OCI-M1 (cell line): ENCODE measurements at places on chromosomes 5 and 9.

DNA sequence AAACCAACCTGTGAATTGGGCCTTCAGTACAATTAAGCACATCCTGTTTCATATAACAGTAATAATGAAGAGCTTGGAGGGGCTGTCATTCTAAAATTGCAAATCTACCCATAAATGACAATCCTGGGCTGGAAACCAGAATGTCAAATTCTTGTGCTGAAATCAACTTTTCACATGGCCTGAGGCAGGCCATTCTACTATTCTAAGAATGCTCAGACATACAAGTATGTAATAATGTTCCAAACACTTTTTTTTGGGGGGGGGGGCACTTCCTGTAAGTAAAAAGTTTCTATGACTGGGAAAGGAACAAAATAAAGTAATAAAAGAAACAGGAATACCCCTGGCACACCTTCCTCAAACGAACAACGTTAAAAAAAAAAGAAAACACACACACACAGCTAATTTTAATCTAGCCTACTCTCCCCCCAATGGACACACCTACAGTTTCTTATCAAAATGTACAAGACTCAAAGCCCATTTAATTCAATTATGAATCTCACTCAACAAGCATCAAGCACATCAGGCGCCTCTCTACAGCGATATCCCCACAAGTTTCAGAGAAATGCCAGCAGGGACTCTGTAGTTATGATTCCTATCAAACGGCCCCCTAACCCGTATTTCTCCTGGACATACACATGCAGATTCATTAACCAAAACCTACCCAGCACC lies 1.4 kb downstream of the ETF1 start:
- DNase-seq, result peak; percentile 50

- no peak for DNase-seq
These were observed 36.0 kb downstream of the SH3GL2 start for GRCh38 chr9:17614903-17615302.

- no peak for DNase-seq
These were observed 149.8 kb downstream of the MACIR start for GRCh38 chr5:103408408-103408807.

- DNase-seq, result no peak
These were observed 138.8 kb downstream of the LIFR start for GRCh38 chr5:38417658-38418017.

GRCh38 chr5:66242050-66242715 lies 98.1 kb downstream of the SREK1 start:
- no peak for DNase-seq

GRCh38 chr5:67115246-67115645 lies 81.4 kb downstream of the CD180 start:
- no peak for DNase-seq

DNA sequence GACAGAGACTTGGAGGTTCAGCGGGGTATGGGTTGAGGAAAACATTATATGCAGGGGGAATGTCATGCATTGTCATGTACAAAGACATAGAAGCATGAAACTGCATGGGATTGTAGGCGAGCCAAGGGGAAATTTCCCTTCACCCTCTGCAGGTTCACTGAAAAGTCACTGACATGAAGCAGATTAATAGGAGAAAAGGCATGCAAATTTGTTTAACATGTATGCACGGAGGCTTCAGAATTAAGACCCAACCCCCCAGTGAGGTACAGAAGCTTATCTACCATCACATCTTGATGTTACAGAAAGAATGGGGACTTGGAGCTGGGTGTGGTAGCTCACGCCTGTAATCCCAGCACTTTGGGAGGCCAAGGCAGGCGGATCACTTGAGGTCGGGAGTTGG lies 18.5 kb downstream of the NIM1K start:
- DNase-seq, result no peak

DNA sequence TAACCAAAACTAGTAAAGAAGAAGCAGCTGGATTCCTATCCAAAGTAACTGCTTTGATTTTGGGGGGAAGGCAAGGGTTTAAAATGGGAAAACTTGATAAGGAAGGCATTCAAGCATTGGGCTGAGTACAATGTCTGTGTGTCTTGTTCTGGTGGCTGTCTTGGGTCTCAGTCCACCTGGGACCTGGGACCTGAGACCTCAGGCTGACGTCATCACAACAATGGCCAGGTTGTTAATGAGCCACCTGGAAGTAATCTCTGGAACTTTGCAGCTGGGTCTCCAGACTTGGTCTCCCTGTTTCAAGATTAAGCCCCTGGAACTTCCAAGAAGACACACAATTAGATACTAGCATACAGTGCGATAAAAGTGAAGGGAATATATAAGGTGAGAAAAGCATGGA lies 157.5 kb downstream of the PIK3R1 start:
- DNase-seq, result no peak

DNA sequence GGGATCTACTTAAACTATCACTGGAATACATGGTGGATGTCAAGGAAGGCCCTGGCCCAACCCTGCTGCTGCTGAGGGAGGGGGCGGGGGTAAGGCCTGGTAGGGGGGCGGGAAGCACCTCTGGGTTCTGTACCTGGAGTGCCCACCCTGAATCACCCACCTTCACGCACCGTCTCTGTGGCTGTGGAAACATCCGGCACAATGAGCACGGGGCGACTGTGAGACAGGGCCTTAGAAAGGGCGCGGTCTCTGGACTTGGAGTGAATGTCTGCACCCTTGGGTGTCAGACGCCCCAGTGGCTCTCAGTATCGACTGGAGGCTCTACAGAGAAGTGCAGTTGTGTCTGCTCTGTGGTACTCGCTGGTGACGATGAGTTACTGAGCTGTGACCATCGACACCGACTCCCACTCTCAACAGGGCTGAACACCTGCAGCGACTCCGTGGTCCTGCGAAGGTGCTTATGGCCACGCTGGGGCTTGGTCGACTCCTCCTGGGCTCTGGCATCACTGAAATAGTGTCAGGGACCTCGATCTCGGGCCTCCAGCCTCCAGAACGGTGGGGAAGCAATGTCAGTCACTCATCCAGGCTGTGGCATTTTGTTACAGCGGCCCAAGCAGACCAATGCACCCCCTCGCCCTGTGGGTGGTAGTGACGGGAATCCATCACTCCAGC lies 25.5 kb upstream of the SLC6A19 start:
- no peak for DNase-seq

DNA sequence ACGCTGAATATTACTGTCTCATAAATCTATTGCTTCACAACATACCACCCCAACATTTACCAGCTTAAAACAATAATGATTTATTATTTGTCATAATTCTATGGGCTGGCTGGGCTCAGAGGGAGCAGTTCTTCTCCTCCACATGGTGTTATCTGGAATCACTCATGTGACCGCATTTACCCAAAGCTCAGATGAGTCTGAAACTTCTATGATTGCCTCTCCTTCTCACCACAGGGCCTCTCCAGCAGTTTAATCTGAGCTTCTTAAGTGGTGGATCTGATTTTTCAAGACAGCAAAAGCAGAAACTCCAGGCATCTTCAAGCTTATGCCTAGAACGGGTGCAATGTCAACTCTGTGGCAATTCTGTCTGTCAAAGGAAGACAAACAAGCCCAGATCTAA lies 210.3 kb upstream of the ADRA1B start:
- DNase-seq, result peak; percentile 68

- DNase-seq, result no peak
These were observed 1.4 kb downstream of the ADAMTS12 start for GRCh38 chr5:33890131-33891032.

DNA sequence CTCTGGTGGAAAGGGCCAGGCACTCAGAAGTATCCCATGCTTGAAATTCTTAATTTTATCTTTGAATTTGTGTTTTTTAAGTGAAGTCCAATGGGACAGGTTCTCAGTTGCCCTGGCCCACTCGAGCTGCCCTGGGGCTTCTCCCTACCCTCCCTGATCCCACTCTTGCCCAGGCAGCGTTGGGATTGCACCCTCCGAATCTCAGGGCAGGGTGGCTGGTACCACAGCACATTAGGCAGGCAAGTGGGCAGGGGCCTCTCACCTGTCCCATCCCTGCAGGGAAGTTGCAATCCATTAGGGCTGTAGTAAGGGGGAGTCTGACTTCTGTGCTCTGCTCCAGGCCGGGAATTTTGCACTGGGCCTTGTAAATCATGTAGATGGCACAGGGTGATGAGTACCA lies 2.7 kb downstream of the RUFY1 start:
- no peak for DNase-seq

GRCh38 chr5:173742432-173742816 lies 126.0 kb upstream of the BOD1 start:
- no peak for DNase-seq

DNA sequence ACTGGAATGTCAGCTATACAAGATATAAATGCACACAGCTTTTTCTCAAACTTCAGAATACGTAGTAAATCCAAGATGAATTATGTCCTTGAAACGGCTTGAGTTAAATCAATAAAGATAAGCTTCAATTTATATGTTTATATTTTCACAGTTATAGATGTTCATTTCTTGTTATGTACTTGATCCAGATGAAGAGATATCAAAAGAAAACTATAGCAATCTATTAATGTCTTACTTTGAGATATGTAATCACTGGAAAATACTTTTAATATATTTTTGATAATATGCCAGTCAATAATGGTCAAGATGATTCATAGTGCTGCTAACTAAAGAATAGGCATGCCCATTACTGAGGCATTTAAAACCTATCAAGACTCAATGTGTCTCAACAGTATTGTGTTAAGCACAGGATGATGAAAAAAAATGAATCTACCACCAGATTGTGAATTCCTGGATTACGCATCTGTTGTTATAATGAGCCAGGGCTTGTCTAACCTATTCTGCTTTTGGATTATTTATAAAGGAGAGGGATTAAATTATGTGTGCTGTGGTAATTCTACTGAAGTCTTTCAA lies 372.6 kb upstream of the PRR16 start:
- no peak for DNase-seq

GRCh38 chr5:36026706-36027465 lies 35.7 kb upstream of the UGT3A1 start:
- no peak for DNase-seq

GRCh38 chr5:54251981-54252380 lies 58.4 kb downstream of the ARL15 start:
- DNase-seq, result peak; percentile 31

GRCh38 chr9:69325409-69326212 lies 596 bp downstream of the ENTREP1 start:
- no peak for DNase-seq

- no peak for DNase-seq
These were observed 29.2 kb downstream of the ANXA2R start for GRCh38 chr5:43010935-43011315.

GRCh38 chr5:175118700-175119309 lies 325.2 kb downstream of the DRD1 start:
- DNase-seq, result no peak

- no peak for DNase-seq
These were observed 247.3 kb downstream of the PSAT1 start for GRCh38 chr9:78544230-78544629.

GRCh38 chr5:106171132-106171531 lies 1499.6 kb downstream of the EFNA5 start:
- DNase-seq, result no peak

DNA sequence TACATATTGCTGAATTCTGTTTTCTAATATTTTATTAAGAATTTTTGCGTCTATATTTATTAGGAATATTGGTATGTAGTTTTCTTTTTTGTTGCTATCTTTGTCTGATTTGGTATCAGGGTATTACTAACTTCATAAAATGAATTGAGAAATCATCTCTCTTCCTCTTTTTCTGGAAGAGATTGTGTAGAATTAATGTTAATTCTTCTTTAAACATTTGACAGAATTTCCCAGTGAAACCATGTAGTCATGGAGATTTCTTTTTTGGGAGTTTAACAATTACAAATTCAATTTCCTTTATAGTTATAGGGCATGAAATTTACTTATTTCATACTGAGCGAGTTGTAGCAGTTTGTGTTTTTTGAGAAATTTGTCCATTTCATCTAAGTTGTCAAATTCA lies 3.3 kb upstream of the FAM170A start:
- no peak for DNase-seq

DNA sequence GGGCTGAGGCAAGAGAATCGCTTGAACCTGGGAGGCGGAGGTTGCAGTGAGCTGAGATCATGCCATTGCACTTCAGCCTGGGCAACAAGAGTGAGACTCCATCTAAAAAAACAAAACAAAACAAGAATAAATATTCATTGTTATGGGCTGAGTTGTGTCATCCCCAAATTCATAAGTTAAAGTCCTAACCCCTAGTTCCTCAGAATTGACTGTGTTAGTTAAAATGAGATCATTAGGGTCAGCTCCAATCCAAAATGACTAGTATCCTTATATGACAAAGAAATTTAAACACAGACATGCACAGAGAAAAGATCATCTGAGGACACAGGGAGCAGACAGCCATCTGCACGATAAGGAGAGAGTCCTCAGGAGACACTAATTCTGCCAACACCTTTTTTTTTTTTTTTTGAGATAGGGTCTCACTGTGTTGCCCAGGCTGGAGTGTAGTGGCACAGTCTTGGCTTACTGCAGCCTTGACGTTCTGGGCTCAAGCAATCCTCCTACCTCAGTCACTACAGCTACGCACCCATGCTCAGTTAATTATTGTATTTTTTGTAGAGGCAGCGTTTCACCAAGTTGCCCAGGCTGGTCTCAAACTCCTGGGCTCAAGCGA lies 32.1 kb upstream of the GCNT1 start:
- DNase-seq, result no peak

- DNase-seq, result no peak
These were observed 674.5 kb downstream of the PRELID2 start for GRCh38 chr5:145160679-145161078.

- no peak for DNase-seq
These were observed 299.6 kb downstream of the NTRK2 start for GRCh38 chr9:84969084-84969483.
